Stimulated activated CD4-positive, alpha-beta T cell treated with anti-CD3 and anti-CD28 coated beads, Interleukin-12 subunit alpha, Interleukin-12 subunit beta, amount 100 ng/mL, for 4 hours (primary cell): ENCODE measurements at places on chromosomes 11 and 22.

- DNase-seq, result no peak
Measured at GRCh38 chr11:11946180-11946579, 62.2 kb downstream of the DKK3 start.

GRCh38 chr11:96219981-96220623, 122.9 kb downstream of the MAML2 start:
- no peak for DNase-seq

DNA sequence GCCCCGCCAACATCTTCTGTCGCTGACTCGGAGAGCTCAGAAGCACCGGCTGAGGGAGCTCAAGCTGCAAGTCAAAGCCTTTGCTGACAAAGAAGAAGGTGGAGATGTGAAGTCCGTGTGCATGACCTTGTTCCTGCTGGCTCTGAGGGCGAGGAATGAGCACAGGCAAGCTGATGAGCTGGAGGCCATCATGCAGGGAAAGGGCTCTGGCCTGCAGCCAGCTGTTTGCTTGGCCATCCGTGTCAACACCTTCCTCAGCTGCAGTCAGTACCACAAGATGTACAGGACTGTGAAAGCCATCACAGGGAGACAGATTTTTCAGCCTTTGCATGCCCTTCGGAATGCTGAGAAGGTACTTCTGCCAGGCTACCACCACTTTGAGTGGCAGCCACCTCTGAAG, 6.7 kb downstream of the RAG1 start:
- DNase-seq, result no peak

DNA sequence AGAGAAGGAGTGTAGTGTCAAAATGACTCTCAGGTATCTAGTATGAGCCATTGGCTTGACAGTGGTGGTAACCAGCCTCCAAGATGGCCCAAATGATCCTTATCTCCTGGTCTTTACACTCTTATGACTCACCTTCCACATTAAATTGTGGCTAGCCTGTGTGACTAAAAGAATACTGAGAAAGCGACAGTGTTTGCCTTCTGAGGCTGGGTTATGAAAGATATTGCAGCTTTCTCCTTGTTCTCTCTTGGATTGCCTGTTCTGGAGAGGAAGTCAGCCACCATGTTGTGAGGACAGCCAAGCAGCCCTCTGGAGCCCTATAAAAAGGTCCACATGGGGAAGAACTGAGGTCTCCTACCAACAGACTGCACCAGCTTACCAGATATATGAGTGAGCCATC, 15.8 kb downstream of the C11orf71 start:
- no peak for DNase-seq

GRCh38 chr22:20738394-20739089, 35.4 kb upstream of the SERPIND1 start:
- no peak for DNase-seq
